ENCODE measurements at places on chromosomes 7 and 10.

GRCh38 chr7:16980539-16980938 is 98.8 kb upstream of the AGR3 start:
- no peak for DNase-seq

DNA sequence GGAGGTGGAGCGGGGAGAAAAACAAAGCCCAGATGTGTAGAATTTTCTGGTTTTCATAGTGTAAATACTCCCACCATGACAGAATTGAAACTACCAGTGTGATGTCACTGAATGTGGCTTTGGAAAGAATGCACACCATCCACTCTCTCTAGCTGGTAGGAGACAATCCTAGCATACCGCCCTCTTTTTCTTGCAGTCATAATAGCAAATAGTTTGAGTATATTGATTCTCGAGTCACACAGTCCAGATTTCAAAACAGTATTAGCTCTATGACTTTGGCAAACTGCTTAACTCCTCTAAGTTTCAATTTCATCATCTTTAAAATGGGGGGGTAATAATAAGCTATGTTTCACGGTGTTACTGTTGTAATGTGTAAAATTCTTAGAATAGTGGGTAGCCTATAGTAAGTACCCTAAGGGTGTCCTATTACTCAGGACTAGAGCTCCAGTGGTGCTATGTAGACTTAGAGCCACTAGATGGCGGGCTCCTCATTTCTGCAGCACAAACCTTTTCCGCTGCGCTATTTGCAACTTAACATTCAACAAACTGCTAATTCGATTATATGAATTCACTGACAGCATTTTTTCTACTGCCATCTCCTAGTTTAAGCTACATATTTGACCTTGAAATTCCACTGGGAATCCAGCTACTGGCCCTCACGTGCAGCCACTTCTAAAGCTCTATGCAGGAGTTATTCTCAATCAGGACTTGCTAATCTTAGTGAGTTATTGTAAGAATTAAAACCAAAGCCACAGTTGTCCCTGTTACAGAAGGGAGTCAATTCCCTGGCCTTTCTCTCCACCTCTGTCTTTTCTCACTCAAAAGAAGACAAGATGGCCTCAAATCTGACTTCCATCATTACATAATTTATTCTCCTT is 18.7 kb downstream of the TAS2R40 start:
- DNase-seq = peak; percentile 70

GRCh38 chr7:2438775-2439174 is 35.4 kb downstream of the CHST12 start:
- DNase-seq = no peak

DNA sequence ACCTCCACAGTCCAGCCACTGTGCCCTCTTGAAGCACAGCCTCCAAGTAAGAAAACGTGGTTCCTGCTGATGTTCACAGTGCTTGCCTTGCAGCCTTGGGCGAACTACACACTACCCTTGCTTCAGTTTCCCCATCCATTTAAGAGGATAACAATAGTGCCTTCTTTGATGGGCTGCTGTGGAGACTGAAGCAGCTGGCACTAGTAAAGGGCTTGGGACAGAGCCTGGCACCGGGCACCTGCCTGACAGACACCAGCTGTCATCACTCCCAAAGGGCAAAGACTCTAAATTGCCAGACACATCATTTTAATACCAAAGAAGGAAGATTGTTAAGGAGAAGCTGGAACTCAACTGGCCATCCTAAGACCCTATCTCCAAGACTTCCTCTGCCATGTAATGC is 3.1 kb upstream of the C10orf90 start:
- DNase-seq = no peak

GRCh38 chr10:67114945-67115344 is 189.1 kb downstream of the LRRTM3 start:
- DNase-seq = no peak

- DNase-seq = no peak
Observed at GRCh38 chr7:139403601-139404000, 43.9 kb downstream of the LUC7L2 start.

DNA sequence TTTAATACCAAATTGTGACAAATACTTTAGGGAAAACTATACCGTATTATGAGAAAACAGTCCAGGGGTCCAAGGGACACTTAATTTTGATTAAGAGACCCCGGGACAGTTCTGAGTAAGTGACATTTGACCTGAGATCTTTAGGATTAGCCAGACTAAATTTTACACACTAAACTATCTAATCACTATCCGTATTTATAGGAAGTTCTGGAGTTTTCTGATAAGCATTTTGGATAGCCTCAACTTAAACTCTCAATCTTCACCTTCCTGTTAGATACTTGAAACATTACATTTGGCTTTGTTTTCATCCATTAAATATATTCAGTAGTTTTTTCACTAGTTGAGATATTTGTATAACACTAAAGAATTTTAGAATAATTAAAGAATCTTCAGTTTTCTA is 5.4 kb downstream of the PIK3CG start:
- no peak for DNase-seq

DNA sequence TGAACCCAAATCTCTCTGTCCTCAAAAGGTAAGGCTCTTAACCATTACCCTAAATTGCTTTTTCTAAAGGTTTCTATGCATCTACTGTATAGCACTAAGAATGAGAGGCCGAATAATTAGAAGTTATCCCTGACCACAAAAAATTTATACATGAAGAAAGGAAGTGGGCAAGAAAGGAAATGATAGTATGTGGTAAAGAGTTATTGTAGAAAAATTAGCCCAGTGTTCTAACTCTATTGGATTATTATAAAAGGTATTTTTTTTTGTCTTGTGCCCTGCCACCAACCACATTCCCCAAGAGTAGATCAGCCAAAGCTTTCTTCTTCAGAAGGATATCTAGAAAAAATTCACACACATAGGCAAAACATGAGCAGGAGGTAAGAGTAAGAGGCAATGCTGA is 45.4 kb downstream of the DKK1 start:
- no peak for DNase-seq

DNA sequence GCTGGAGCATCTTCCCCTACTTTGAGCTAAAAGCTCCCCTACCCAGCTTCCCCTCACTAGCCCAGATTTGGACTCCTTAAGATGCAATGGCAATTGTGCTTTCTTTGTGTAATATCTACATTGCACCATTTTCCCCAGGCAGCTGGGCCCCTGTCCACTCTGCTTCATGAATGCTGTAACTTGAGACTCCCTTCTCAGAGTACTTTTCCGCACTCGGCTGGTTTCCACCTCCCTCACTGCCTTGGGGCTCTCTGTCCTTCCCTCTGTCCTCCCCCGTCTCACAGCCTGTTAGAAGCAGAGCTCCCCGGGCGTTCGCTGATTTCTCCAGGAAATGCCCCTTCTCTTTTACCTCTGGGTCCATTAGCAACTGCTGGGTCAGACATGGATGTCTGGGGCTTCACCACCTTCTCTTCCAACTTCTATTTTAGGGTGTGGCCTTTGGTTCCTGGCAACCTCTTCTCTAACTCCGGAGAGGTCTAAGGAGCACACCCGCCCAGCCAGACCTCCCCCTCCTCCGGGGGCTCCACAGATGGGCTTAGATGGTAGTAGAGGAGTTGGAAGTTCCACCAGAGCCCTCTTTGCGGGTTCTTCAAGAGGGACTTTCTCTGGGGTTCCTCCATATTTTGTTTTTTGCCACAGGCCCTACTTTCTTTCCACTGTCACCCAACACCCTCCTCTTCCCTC is 2.9 kb upstream of the TMEM72 start:
- no peak for DNase-seq

DNA sequence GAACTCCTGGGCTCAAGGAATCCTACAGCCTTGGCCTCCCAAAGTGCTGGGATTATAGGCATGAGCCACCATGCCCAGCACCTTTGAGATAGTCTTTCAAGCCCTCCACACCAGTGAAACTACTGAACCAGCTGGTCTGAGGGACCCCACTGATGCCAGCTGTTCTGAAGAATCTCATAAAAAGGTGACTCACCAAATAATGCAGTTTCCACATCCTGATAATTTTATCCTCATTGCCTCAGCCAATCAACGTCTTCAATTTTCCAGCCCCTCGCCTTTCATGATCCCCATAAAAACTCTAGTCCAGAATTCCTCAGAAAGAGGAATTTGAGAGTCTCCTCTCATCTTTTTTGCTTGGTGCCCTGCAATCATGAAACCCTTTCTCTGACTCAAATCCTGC is 1691.6 kb upstream of the LRRTM3 start:
- DNase-seq = no peak

DNA sequence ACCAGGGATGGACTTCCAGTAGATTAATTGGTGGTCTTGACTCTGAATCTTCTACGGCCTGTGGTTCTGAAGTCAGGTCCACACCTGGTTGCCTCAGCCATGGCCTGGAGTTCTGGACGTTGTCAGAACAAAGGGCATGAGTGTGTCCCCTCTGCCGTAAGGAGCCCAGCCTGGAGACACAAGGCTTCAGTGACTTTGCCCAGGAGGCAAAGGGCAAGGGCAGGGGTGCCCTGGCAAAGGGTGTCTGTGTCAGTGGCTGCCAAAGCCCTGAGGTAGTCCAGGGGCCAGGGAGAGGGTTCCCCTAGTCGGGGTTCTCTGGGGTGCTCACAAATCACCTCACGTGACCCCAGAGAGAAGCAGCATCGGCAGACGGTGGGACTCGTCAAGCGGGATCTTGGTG is 273.2 kb upstream of the ZNF32 start:
- no peak for DNase-seq

DNA sequence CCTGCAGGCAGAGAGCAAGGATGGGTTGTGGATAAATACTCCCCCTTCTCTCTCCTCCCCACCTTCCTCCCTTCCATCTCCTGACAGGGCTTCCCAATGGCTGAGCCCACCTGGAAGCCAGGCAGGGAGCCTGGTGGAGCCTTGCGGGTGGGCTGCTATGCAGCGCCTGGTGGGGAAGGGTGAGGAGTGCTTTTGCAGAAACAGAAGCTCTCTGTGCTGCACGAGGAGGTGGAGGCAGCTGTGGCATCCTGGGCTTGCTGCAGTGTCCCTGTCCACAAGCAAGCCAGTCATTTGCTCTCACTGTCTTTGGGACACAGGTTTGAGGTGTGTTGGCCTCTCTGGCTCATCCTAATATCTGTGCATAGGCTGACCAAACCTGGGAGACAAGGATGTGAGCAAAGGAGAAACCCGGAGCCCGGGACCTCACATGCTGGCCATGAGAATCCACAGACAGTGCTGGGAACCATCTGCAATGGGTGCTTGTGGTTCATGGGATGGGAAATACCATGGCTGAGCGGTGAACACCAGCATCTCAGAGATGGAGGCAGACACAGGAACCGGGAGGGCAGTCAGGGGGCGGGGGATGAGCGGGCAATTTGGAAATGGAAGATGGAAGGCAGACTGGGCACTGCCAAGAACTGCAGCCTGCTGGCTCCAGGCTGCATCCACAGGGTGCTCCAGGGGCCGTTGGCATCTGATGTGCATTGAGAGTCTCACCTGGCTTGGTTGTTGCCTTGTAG is 364.2 kb downstream of the GLRX3 start:
- DNase-seq = no peak

DNA sequence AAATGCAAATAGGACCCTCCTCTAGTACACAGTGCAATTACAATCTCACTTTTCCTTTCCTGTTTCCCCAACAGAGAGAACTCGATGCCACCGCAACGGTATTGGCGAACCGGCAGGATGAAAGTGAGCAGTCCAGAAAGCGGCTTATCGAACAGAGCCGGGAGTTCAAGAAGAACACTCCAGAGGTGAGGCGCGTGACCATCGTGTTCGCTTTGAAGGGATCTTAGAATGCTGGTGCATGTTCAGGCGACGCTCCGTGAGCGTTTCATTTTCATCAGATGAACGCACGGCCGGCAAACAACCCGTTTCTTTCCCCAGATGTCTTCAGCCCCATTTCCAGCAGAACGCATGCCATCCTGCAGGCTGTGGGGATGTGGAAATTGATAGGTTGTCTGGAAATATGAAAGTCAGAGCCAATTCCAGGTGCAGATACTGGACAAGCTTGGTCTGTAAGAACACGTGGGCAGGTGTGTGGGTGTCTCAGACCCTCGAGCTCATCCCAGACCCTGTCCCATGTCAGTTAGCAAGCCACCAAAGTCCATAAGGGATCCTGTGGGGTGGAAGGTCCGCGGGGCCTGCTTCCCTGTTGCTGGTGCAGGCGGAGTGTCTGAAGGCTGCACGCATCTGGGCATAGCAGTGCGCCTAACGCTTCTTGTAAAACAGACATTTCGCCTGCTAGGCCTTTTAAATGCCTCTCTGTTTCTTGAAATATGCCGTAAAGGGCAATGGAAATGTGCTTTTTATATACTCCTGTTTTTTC is 98.8 kb downstream of the CUX1 start:
- DNase-seq = no peak

DNA sequence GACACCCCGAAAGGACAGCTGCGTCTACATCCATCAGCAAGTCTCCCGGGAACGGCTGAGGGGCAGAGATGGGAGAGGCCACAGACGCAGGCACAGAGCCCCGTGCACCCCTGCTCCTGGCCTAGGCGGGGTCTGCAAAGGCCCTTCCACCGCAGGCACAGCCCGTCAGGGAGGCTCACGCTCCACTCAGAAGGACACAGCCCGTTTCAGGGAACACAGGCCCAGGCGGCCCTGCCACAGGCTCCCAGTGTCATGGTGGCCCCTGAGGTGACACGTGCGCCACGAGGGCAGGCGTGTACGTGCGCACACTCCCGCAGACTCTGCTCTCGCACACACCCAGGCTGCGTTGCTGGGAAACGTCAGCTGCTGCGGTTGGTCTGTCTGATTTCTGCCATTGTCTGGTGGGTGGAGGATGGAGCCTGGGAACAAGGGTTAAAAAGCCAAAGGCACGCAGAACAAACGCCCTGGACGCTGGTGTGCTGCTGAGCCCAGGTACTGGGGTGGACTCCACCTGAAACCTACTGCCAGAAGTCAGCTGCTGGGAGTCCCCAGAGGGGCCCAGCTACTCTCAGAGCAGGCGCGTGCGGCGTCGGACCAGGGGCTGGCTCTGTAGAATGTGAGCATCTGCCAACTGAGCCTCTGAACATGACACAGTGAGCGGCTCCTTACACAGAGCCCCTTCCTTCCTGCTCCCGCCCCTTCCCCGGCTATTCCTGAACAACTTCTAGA is 13.1 kb downstream of the GPER1 start:
- DNase-seq = no peak

DNA sequence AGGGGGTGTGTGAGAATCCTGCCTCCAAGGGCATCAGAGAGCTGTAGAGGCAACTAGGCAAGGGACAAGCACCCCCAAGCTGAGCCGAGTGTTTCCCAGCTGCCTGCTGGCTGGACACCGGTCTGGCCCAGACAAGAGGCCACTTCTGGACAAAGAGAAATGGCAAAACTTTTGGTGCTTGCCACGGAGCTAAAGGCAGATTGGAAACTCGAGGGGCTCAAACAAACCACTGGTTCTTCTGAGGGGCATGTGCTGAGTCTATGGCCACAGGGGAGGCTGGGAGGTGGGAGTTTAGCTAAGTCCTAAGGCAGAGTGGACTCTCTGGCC is 66.5 kb upstream of the INPP5A start:
- no peak for DNase-seq

- DNase-seq = no peak
Observed at GRCh38 chr10:132155723-132156381, 30.9 kb upstream of the DPYSL4 start.

DNA sequence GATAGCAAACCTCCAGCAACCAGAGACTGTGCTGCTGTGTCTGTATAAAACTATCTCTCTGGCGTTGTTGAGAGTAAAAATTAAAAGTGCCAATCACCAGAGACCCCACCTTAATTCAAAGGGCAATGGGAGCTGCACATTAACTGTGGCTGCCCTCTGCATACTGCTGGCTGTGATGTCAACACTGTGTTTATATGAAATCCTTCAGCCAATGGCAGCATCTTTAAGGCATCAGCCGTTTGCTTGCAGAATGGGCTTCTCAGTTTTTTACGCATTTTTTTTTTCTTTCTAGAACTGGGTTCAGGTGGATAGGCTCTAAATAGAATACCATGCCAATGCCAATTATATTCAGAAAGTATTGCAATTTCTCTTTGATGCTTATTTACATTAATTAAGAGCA is 47.7 kb downstream of the CHN2 start:
- no peak for DNase-seq

- no peak for DNase-seq
Observed at GRCh38 chr7:144503215-144503614, 99.7 kb upstream of the NOBOX start.
